AG10803 (cell line): ENCODE measurements at places on chromosomes 7 and 10.

GRCh38 chr7:47443049-47443448 lies 138.9 kb downstream of the TNS3 start:
- no peak for DNase-seq

- no peak for DNase-seq
Observed at GRCh38 chr7:55017841-55018240, 976 bp upstream of the EGFR start.

DNA sequence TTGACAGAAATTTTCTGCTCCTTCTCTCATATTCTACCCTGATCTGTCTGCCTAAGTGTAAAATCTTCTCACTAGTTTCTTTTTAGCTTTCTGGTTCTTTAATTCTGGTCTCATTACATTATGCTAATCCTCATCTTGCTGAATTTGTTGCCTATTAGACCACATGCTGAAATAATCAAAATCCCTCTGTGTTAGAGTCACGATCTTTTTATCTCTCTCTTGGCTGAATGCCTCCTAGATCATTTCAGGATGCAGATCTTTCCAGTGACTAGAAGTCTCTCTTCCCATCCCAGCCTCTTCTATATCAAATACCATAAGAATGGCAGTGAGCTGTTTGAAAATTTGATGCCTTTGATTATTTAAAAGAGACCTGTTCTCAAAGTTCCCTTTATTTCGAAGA lies 661.9 kb downstream of the SORCS1 start:
- peak; percentile 33 for DNase-seq

DNA sequence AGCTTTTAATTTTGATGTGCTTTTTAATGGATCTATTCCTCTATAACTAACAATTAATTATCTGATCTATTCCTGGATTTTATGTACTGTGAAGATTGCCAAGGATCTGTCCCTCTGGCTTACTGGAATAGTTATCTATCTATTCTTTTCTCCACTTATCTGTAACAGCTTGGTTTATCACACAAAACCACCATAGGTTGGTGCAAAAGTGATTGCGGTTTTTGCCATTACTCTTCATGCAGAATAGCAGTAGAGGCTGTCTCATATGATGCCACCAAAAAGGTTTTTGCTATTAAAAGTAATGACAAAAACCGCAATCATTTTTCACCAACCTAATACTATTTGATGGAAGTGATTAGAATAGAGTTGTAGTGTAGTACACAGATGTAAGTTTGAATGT lies 115.7 kb downstream of the PDE1C start:
- DNase-seq: no peak

GRCh38 chr10:125881192-125881591 lies at the start of gene DHX32:
TSS of gene DHX32 (minus strand) at chr10:125881292. CDS start at chr10:125880824, 468 bp downstream.
- no peak for DNase-seq

DNA sequence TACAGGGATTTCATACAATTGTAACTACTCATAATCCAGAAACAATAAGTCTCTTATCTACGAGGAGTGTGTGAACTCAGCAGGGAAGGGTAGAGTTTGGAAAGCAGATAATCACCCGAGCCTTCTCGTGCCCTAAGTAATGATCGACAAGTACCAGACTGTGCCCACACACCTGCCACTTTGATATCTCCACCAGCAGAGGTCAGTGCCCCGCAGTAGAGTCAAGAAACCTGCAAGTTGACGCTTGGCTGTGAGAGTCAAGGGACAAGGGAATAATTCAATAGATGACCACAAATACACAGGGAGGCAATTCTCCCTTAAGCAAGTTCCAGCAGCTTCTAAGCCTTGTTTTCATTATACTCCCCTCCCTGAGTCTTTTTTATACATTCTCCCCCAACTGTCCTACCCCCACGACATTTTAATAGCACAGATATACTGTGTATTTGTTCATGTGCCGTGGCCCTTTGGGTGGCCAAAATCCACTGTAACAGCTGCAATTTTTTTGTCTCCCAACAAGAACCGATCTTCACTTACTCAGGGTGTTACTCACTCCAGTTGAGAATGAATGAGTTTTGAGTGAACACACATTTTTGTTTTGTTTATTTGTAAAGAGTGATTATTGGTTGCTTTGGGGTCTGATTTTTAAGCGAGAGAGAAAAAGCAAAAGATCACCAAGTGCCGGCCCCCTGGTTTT lies 106.9 kb upstream of the RHEB start:
- no peak for DNase-seq

DNA sequence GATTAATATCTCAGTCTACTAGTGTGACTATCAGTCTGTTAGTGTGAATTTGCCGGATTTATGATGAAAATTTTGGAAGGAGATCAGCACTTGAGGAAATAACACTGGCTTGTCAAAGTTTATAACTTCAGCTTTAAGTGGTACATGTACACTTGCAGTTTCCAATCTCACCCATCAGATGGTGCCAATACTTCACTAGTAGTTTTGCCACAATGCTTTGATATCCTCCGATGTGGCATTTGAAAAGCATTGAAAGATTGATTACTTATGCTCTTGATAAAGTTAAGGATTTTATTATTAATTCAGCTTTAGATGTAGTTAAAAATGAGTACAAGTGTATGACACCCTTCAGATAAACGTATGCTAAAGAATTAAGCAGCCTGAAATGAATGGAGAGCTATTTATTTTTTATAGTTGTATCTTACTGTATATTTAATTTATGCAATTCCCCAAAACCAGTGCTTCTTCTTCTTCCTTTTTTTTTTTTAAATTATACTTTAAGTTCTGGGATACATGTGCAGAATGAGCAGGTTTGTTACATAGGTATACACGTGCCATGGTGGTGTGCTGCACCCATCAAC lies 98.2 kb downstream of the ANLN start:
- DNase-seq: peak; percentile 57

- peak; percentile 74 for DNase-seq
Observed at GRCh38 chr7:128454808-128455542, 703 bp upstream of the HILPDA start.

- DNase-seq: no peak
Observed at GRCh38 chr10:46042527-46042926, 3.5 kb downstream of the MSMB start.

GRCh38 chr7:116211006-116211912 lies 920 bp downstream of the TES start:
- peak; percentile 91 for DNase-seq

DNA sequence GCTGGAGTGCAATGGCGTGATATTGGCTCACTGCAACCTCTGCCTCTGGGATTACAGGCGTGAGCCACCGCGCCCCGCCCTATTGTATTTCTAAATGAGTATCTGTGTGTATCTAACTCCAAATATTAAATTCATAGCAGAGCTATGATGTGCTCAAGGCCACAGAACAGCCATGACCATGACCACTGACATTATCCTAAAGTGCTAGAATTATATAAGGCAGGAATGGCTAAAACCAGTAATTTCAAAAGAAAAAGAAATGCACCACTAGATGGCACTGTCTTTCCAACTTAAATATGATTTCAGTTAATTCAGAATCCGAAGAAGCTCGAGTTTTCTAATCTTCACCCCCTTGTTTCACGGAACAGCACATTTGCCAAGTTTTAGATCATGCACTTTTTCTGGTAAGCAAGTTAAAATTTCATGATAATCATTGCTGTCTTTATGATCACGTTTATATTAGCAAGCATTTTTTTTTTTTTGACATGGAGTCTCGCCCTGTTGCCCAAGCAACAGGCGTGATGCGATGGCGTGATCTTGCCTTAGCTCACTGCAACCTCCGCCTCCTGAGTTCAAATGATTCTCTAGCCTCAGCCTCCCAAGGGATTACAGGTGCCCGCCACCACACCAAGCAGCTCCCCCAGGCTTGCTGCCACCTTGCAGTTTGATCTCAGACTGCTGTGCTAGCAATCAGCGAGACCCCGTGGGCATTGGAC lies 65.3 kb downstream of the OR13A1 start:
- peak; percentile 68 for DNase-seq

DNA sequence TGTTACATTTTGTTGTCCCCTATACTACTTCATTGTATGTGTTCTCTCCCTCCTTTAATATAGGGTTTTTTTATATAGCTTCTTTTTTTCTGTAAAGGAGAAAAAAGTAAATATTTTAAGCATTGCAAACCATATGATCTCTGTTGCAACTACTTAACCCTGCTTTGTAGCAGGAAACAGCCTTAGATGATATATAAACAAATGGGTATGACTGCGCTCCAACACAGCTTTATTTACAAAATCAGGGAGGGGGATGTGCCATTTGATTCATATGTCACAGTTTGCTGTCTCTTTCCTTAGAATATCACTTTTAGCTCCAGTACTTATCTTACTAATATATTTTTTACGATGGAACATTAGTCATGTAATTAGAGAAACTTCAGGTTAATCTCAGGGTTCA lies 155.2 kb upstream of the GNAI1 start:
- peak; percentile 38 for DNase-seq

- DNase-seq: no peak
Observed at GRCh38 chr10:81838950-81839349, 36.0 kb upstream of the NRG3 start.
